Naive B cell (primary cell): ENCODE measurements at places on chromosomes 6 and 20. TPM values are rescaled to one million over a fixed set of nuclear protein-coding genes. Genes with fewer than 3 reads are reported as not detected.
A peak's percentile ranks its signal among the peaks of the same experiment; 100 is the strongest.

The COL12A1 gene
- not detected for polyA plus RNA-seq

The TREML2 gene
- 53.1 TPM for polyA plus RNA-seq

The GABRR1 gene
- not detected for polyA plus RNA-seq

The LGSN gene
- polyA plus RNA-seq = not detected

The SLC22A1 gene
- not detected for polyA plus RNA-seq

GRCh38 chr20:19936466-19937200 is 80.5 kb upstream of the NAA20 start:
- DNase-seq = no peak
- no peaks in the 10 kb centered on the region for H3K27me3 ChIP-seq
- peak overlapping the region; percentile 76 for H3K27ac ChIP-seq
- H3K36me3 ChIP-seq = no peaks in the 10 kb centered on the region
- H3K4me3 ChIP-seq = peak overlapping the region; percentile 45

DNA sequence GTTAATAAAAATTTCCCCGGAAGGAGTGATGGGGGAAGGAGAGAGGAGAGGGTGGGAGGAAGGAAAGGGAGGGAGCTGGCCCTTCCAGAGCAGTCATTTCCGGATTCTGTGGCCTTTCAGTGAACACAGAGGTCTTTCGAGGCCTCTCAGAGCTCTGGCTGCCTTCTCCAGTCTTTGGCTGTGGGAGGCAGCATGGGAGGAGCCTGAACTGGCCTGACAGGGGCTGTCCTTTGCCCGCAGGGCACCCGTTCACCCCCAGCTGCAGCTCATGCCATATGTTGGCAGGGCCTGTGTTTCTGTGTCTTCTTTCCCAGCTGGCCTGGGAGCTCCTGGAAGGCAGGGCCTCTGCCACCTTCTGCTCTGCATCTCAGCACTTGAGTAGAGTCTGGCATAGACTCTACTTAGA is 95.5 kb downstream of the PPP1R14C start:
- peaks cover 29% of the 10 kb centered on the region for H3K27me3 ChIP-seq
- peaks cover 7% of the 10 kb centered on the region for H3K36me3 ChIP-seq
- DNase-seq = no peak
- H3K4me1 ChIP-seq = no peaks in the 10 kb centered on the region

- peaks cover 16% of the 10 kb centered on the region for H3K27me3 ChIP-seq
- no peak overlapping the region for H3K27ac ChIP-seq
- no peak overlapping the region for H3K4me3 ChIP-seq
- no peak for DNase-seq
- no peaks in the 10 kb centered on the region for H3K4me1 ChIP-seq
These were observed 115.6 kb upstream of the B3GAT2 start for GRCh38 chr6:71072508-71072907.

DNA sequence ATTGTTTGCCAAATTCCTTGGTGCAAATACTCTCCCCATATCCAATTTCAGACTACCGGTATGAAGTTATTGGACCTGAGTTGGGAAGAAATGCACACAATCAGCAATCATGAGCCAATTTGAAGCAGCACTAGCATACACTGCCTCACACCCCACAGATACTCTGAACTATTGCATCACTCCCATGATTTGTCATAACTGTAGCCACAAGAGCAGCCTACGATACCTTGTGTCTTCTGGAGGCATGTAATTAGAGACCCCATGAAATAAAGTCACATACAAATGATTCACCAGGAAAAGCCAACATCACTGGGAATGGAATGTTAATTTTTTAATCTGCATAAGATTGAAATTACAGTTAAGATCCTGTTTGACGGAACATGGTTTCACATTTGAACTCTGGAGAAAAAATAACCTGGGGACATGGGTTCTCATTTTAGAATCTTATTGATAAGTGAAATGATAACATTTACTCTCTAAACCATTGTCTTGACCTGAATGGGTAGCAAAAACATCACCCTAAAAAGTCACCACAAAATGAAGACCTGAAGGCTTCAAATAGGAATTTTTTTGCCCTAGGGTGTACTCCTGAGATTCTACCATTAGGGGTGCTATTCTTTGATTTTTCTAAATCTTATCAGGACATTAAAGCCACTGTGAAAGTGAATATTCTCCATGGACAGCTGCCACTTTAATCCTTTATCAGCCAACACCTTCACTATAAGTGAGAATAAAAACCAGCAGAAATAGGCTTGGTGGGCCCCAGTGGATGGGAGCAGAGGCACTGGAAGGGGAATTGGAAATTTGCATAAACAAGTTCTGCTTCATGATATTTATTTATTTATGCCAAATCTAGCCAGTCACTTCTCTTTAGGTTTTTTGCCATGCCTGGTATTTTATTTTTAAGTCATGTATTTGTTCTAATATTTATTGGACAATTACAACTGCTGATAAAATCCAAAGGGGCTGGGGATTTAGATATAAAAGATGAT is 34.5 kb upstream of the HBS1L start:
- peaks cover 24% of the 10 kb centered on the region for H3K4me1 ChIP-seq
- peak overlapping the region; percentile 23 for H3K27ac ChIP-seq
- DNase-seq = no peak
- peaks cover 8% of the 10 kb centered on the region for H3K27me3 ChIP-seq
- no peaks in the 10 kb centered on the region for H3K36me3 ChIP-seq

DNA sequence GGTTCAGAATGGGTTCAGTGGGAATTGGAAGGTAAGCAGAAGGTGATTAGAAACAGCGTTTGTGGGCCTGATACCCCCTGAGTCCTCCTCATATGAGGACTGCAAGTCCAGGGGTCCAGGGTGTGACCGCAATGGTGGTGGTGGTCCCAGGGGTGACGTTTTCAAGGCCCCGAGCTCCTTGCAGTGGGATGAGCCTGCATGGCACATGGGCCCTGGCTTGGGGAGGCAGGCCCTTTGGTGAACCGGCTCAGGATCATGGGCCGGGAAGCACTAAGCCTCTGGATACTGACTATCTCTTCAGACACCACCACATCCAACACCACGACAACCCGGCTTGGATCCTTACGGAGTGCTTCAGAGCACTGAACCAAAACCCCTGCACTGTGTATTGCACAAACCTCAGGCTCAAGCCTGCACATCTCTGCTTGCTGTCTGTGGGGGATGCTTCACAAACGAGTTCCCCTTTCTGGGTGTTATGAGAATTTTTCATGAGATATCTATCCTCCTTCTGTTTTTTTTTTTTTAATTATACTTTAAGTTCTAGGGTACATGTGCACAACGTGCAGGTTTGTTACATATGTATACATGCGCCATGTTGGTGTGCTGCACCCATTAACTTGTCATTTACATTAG is 67.9 kb downstream of the STK35 start:
- H3K36me3 ChIP-seq = no peaks in the 10 kb centered on the region
- H3K27ac ChIP-seq = no peak overlapping the region
- no peak for DNase-seq
- peaks cover 24% of the 10 kb centered on the region for H3K27me3 ChIP-seq
- peaks cover 6% of the 10 kb centered on the region for H3K4me1 ChIP-seq

DNA sequence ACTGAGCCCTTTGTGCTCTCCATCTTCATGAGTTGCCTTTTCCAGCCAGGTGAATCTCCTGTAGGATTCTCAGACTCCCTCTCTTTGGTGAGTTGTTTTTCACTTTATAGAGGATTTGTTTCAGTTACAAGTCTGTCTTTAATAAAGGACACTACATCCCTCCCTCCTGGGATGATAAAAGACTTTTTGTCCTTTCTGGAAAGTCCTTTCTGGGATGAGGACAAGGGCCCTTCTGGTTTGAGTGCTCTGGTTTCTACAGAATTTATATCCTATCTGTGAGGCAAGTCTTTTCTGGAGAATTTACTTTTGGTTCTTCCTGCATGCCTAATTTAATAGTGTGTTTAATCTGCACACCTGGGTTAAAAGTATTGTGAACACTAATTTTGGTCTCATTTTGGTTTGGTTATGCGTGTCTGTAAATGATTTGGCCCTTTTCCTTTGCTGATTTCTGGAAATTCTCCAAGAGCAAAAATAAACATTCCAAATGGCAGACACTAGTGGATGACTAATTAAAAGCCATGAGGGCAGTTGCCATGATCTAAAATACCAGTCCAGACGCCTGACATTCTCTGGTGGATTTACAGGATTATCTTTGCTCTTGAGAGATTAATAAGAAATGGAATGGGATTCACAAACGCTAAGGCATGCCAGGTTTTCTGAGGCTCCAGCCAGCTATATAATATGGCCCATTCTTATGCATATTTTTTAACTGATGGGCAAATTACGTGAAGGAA is 44.8 kb downstream of the TCP11 start:
- no peak overlapping the region for H3K4me3 ChIP-seq
- no peaks in the 10 kb centered on the region for H3K4me1 ChIP-seq

DNA sequence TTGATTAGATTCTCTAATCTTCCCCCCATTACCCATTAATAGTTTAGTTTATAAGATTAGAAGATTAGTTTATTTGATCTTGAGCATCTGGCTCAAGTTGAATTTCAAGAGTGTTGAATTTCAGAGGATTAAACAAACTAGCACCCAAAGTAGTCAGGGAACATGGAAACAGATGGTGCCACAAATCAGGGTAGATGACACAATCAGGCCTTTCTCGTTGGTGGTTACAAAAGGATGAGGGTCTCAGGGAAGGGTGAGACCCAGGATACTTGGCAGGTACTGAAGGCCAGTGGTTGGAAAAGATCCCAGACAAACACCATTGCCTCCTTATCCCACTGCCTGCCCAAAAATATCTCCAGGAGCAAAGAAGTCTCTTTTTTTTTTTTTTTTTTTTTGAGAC is 29.5 kb upstream of the ADGRF1 start:
- H3K4me1 ChIP-seq = no peaks in the 10 kb centered on the region
- DNase-seq = no peak
- peaks cover 4% of the 10 kb centered on the region for H3K27me3 ChIP-seq
- no peak overlapping the region for H3K27ac ChIP-seq

- H3K4me3 ChIP-seq = no peak overlapping the region
- H3K27me3 ChIP-seq = peaks cover 52% of the 10 kb centered on the region
- no peaks in the 10 kb centered on the region for H3K4me1 ChIP-seq
- H3K36me3 ChIP-seq = no peaks in the 10 kb centered on the region
- no peak for DNase-seq
- no peak overlapping the region for H3K27ac ChIP-seq
These were observed 19.0 kb downstream of the REM1 start for GRCh38 chr20:31494131-31494530.

GRCh38 chr6:152049502-152049901 is 242.0 kb downstream of the ESR1 start:
- no peaks in the 10 kb centered on the region for H3K36me3 ChIP-seq
- H3K4me1 ChIP-seq = no peaks in the 10 kb centered on the region
- no peak overlapping the region for H3K4me3 ChIP-seq
- H3K27ac ChIP-seq = no peak overlapping the region
- no peak for DNase-seq

DNA sequence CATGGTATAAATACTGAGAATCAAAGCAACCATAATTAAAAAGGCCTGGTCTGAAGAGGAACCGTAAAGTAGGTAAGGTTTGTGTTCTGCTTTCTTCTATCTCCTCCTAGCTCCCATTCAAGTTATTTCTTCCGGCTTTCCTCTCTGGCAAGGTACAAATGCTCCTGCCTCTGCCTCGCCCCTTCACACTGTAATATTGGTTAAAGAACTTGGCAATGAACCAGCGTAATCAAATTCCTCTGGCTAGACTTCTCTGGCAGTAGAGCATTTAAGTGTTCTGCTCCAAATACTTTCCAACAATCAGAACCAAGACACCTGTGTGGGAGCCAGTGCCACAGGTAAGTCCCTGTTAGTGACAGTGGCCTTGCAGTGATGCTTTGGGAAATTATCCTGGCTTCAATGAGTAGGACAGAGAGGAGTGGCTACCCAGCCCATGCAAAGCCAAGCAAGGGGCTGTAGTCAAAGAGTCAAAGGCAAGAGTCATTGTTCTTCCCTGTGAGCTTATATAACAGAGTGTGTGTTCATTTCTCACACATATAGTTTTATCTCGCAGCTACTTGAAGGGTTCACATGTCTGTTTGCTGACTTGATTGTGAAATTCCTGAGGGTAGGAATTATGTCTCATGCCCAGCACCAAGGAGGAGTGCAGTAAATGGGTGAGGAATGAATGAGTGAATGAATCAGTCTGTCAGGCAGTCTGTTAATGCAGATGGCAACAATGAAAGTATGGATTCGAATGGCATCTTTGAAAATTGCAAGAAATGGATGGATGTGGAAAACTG is 329.3 kb downstream of the NRN1 start:
- no peak for DNase-seq
- peak overlapping the region; percentile 14 for H3K27ac ChIP-seq
- no peaks in the 10 kb centered on the region for H3K27me3 ChIP-seq
- H3K36me3 ChIP-seq = peaks cover 7% of the 10 kb centered on the region
- H3K4me1 ChIP-seq = peaks cover 41% of the 10 kb centered on the region

DNA sequence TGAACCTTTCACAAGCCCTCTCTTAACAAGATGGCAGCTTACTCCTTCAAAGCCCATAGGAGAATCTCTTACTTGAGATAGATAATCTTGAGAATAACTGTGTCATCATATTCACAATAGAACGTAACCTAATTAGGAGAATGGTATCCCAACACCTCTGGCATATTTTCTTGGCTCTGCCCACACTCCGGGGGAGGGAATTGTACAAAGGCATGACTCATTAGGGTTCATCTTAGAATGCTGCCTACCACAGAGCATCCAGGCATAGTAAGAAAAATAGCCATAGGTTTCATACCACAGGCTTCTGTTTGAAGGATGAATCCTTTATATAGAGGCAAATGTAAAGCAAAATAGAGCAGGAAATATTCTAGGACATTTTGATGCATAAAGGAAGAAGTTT is 1100.6 kb upstream of the CITED2 start:
- DNase-seq = no peak
- no peaks in the 10 kb centered on the region for H3K27me3 ChIP-seq
- no peaks in the 10 kb centered on the region for H3K4me1 ChIP-seq
- H3K27ac ChIP-seq = no peak overlapping the region
- H3K36me3 ChIP-seq = no peaks in the 10 kb centered on the region
- no peak overlapping the region for H3K4me3 ChIP-seq

GRCh38 chr20:32886652-32887051 is 27.9 kb downstream of the EFCAB8 start:
- H3K27me3 ChIP-seq = no peaks in the 10 kb centered on the region
- no peak overlapping the region for H3K4me3 ChIP-seq
- DNase-seq = no peak
- no peaks in the 10 kb centered on the region for H3K36me3 ChIP-seq
- H3K27ac ChIP-seq = no peak overlapping the region
